ENCODE measurements at places on chromosomes 11 and 22. TPM values are rescaled to one million over a fixed set of nuclear protein-coding genes. Genes with fewer than 3 reads are reported as not detected.

- H3K4me3 ChIP-seq = no peak overlapping the region
- H3K27ac ChIP-seq = no peak overlapping the region
- no peaks in the 10 kb centered on the region for H3K36me3 ChIP-seq
- DNase-seq = no peak
- H3K4me1 ChIP-seq = no peaks in the 10 kb centered on the region
These were observed 185.8 kb upstream of the RAG2 start for GRCh38 chr11:36783808-36784207.

RAG1 gene
- 0.96 TPM for total RNA-seq

- no peaks in the 10 kb centered on the region for H3K36me3 ChIP-seq
- H3K4me3 ChIP-seq = no peak overlapping the region
- H3K27ac ChIP-seq = no peak overlapping the region
- H3K27me3 ChIP-seq = no peaks in the 10 kb centered on the region
- DNase-seq = no peak
- no peaks in the 10 kb centered on the region for H3K4me1 ChIP-seq
These were observed 9.0 kb upstream of the OR6M1 start for GRCh38 chr11:123815122-123815521.

- no peaks in the 10 kb centered on the region for H3K27me3 ChIP-seq
- no peaks in the 10 kb centered on the region for H3K4me1 ChIP-seq
- DNase-seq = no peak
- no peak overlapping the region for H3K27ac ChIP-seq
- no peaks in the 10 kb centered on the region for H3K36me3 ChIP-seq
- no peak overlapping the region for H3K4me3 ChIP-seq
These were observed 5.7 kb downstream of the OAF start for GRCh38 chr11:120216426-120217102.

DNA sequence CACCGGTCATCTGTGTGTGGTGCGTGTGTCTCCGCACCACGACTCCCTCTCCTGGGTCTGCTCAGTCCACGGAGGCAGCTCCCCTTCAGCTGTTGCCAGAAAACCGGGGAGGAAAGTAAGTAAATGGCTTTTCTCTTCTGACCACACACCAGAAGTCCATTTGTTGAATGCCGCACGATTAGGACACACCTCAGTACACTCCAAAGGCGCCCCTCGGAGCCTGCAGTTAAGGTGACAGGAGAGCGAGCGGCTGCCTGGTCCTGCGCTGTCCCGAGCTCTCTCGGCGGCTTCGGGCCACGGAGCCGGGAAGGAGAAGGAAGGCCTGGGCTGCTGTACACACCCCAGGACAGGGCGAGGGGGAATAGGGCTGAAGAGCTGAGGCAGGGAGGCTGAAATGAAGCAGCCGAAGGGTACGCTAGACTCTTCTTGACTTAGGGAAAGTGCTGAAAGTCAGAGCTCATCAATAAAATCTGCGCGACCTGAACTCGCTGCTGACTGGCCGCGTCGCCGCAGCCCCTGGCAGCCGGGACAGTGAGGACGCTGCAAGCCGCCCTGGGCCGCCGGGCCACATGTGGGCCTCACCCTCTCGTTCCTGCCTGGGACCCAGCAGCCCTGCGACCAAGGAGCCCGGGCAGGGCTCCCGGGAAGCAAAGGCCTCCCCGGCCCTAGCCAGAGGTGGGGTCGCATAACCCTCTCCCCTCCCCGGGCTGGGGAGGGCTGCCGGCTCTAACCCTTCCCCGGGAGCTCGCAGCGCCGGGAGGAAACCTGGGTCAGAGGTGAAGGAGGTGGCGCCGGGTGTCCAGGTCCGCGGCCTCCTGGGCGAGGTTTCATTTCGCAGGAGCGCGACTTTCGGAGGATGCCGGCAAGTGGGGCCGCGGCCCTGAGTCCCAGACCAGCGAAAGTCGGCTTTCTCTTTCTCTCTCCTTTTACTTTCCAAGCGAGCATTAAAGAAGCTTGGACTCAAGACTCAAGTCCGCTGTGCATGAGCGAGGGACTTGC is 1.6 kb upstream of the PAX6 start:
- H3K27me3 ChIP-seq = no peaks in the 10 kb centered on the region
- no peak overlapping the region for H3K27ac ChIP-seq
- H3K36me3 ChIP-seq = no peaks in the 10 kb centered on the region
- peak; percentile 72 for DNase-seq

DNA sequence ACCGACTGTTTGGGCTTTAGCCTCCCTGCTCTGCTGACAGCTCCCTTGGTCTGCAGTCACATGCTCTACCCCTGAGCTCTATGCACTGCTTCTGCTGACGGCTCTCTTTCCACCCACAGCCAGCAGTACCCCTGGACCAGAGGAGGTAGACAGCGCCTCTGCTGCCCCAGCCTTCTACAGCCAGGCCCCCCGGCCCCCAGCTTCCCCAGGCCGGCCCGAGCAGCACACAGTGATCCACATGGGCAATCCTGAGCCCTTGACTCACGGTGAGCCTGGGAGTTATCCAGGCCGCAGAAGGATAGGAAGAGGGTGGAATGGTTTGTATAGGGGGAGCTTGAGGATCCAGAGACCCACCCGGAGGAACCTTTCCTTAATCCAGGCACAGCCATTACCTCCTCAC is 2.8 kb downstream of the ZFPL1 start:
- no peak for DNase-seq
- no peak overlapping the region for H3K27ac ChIP-seq
- no peaks in the 10 kb centered on the region for H3K27me3 ChIP-seq
- no peaks in the 10 kb centered on the region for H3K4me1 ChIP-seq
- H3K36me3 ChIP-seq = no peaks in the 10 kb centered on the region

WBP2NL gene
- 0.81 TPM for total RNA-seq

RAB36 gene
- 3.2 TPM for total RNA-seq

DNA sequence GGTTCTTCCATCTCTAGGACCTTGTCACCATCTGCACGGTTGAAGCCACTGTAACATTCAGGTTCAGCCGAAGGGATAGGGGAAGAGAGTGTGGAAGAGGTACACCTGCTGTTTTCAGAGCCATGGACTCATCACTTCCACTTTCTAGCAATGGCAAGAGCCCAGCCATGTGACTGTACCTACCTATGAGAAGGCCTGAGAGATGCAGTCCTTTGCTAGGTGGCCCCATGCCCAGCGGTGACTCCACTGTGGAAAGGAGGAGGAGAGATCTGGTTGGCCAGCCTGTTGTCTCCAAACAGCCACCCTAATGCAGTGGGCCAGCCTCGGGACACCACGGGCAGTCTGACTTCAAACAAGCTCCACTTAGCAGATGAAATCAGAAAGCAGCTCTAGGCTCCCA is 16.0 kb downstream of the RASD2 start:
- no peaks in the 10 kb centered on the region for H3K36me3 ChIP-seq
- no peak for DNase-seq
- H3K4me3 ChIP-seq = no peak overlapping the region
- H3K27me3 ChIP-seq = no peaks in the 10 kb centered on the region
- H3K4me1 ChIP-seq = no peaks in the 10 kb centered on the region

DNA sequence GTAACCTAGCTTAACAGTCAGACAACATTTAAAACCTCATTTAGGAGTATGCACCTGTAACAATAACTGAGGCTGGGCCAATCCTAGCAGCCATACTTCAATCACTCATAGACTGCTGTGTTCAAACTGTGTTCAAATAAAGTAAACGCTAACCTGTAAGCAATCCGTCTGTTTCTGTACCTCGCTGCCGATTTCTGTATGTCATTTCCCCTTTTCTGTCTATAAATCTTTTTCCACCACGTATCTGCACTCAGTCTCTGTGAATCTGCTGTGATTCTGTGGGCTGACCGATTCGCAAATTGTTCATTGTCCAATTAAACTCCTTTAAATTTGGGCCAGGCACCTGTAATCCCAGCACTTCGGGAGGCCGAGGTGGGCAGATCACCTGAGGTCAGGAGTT is 12.3 kb downstream of the APOBEC3H start:
- no peak overlapping the region for H3K27ac ChIP-seq
- H3K36me3 ChIP-seq = no peaks in the 10 kb centered on the region
- H3K4me1 ChIP-seq = no peaks in the 10 kb centered on the region
- H3K4me3 ChIP-seq = no peak overlapping the region

GRCh38 chr22:46006379-46007002 is 29.5 kb upstream of the WNT7B start:
- no peak overlapping the region for H3K4me3 ChIP-seq
- no peaks in the 10 kb centered on the region for H3K4me1 ChIP-seq
- DNase-seq = peak; percentile 99
- H3K27me3 ChIP-seq = no peaks in the 10 kb centered on the region

GRCh38 chr22:45863981-45864751 is 112.8 kb downstream of the WNT7B start:
- H3K4me3 ChIP-seq = no peak overlapping the region
- H3K4me1 ChIP-seq = no peaks in the 10 kb centered on the region
- no peaks in the 10 kb centered on the region for H3K27me3 ChIP-seq

DNA sequence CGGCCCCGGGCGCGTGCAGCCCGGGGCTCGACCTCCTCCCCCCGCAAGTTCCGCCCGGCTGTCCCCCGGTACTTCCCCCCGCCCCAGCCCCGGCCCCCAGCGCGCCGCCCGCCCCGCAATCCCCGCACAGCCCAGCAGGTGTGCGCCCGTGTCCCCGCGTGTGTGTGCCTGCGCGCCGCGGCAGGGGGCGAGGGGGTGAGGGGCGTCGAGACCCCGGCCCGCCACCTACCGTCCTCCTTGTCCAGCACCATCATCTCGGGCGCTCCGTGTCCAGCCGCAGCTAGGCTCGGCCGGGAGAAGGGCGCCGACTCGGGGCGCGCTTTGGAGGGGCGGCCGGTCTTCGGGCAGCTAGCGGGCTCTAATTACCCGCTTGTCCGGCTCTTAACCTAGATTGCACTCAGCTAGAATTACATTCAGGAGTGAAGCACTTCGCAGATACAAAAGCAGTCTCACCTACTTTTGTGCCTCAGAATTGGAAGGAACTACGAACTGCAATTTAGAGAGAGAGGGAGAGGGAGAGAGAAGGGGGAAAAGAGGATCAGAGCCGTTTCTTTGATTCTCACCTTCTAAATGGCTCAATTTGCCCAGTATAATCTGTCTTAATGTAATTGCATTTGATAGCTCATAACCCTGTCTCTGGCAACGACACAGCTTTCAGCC is 439 bp downstream of the LMO1 start:
- DNase-seq = no peak
- no peaks in the 10 kb centered on the region for H3K27me3 ChIP-seq
- no peaks in the 10 kb centered on the region for H3K4me1 ChIP-seq
- H3K27ac ChIP-seq = no peak overlapping the region

DNA sequence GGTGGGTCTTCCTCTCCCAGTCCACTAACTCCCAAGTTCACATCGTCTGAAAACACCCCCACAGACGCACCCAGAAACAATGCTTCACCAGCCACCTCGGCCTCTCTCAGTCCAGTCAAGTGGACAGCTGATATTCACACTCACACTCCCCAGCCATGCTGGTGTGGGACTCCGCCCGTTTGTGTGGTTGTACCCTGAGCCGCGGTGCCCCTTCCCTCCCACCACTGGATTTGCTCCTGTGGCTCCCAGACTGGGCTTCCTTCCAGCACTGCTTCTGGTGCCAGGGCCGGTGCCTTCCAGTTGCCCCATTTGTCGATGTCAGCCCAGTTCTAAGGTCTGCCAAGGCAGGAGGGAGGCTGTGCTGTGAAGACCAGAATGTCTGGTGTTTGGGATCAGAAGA is 37.9 kb upstream of the PLET1 start:
- DNase-seq = no peak
- no peak overlapping the region for H3K4me3 ChIP-seq
- H3K4me1 ChIP-seq = peaks cover 4% of the 10 kb centered on the region
- H3K27me3 ChIP-seq = no peaks in the 10 kb centered on the region

DNA sequence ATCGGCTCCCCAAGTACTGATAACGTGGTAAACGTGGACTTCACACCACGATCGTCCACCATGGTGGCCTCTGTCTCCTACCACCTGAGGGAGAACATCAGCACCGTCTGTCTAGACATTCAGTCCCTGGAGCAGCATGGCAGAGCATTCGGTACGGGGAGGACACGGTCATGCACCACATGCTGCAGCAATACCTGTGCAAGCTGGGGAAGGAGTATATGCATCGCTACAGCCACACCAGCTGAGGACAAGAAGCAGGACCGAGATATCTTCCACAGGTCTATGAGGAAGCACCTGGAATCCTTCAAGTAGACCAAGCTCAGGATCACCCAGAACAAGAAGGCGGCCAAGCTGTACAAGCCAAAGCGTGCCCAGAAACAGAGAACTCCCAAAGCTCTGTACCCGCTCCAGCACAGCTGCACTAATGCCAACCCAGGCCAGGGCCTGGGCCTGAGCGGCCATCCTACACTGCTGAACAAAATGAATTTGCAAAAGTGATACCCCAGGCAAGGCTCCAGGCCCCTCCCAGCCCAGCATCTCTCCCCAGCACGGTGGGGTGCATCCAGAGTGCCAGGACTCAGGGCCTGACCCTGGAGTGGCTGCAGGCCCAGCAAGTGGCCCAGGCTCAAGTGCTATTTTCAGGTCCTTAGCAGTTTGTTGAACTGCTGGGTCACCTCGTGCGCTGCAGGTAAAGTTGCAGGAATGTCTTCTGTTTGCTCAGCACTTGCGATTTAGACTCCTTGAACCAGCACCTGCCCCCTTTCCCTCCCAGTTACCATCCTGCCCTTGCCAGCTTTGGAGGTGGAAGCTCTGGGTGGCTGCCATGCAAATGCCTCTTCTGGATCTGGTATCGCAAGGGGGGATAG is 119.3 kb upstream of the SERPIND1 start:
- no peak overlapping the region for H3K27ac ChIP-seq
- no peaks in the 10 kb centered on the region for H3K27me3 ChIP-seq
- no peaks in the 10 kb centered on the region for H3K4me1 ChIP-seq
- no peak for DNase-seq
- H3K4me3 ChIP-seq = no peak overlapping the region

- H3K4me3 ChIP-seq = no peak overlapping the region
- H3K27ac ChIP-seq = no peak overlapping the region
- DNase-seq = no peak
- H3K4me1 ChIP-seq = no peaks in the 10 kb centered on the region
These were observed 105.3 kb upstream of the HSD17B12 start for GRCh38 chr11:43574949-43575912.

DNA sequence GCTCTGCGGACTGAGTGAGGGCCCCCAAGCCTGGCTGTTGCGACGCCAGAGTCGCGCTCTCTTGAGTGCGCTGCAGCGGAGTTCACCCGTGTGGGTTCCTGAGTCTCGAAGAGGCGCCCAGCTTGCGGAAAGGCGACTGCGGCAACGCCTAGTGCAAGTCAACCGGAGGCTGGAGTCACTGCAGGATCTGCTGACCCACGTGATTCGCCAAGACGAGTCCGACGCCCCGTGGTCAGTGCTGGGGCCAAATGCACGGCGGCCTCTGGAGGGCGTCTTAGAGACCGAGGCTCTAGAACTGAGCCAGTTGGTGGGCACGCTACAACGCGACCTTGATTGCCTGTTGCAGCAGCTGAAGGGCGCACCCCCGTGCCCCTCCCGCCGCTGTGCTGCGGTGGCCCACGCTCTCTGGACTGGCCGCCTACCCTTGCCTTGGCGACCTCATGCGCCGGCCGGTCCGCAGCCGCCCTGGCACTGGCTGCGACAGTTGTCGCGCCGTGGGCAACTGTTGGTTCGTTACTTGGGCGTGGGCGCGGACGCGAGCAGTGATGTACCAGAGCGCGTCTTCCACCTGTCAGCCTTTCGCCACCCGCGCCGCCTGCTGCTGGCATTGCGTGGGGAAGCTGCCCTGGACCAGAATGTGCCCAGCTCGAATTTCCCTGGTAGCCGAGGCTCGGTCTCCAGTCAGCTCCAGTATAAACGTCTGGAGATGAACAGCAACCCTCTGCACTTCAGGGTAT is 32.6 kb downstream of the RRP8 start:
- no peak for DNase-seq
- H3K27ac ChIP-seq = no peak overlapping the region
- no peak overlapping the region for H3K4me3 ChIP-seq
- H3K36me3 ChIP-seq = no peaks in the 10 kb centered on the region

IL17REL gene
- total RNA-seq = not detected
